ENCODE measurements at places on chromosomes 13 and 19.

DNA sequence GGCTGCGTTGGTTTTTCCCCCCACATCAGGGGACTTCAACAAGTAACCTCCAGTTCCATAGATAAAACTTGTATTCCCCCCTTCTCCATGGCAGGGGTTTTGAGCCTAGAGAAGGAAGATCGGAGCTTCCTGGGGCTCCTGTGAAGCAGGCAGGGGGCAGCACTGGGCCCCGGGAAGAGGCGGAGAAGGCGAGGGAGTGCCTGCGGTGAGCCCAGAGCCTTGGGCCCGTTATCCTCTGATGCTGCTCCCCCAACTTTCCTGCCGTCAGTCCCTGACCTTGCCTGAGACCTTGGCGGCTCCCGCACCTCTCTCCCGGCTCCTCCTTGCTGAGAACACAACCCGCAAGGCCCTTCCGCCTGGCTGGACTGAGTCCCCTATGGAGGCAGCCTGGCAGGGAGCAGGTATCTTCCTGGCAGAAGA is 2.5 kb downstream of the LIPE start:
- H3K4me3 ChIP-seq = 0 out of 2 replicates have a peak overlapping the region, but pooled peaks have one; percentile 82
- peaks cover 97% of the 10 kb centered on the region for H3K27me3 ChIP-seq
- H3K27ac ChIP-seq = no peak overlapping the region

DNA sequence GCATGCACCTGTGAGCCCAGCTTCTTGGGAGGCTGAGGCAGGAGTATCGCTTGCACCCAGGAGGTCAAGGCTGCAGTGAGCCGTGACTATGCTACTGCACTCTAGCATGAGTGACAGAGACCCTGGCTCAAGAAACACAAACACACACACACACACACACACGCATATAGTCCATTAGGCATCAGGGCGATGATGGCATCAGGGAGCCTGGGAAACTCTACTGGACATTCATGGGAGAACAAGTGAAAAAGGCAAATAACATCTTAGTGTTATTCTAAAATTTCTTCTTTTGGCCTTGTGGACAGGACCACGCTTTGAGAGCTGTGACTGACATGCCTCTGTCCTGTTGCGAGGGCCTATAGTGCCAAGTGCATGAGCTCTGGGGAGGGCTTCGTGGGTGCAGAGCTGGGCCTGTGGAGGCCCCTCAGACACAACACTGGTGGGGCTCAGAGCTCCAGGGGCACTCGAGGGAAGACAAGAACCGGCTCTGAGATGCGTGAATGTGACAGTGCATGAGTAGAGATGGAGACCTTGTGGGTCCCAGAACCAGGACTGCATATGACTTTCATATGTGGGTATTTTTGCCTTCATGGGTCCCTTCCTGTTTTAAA is 8.0 kb upstream of the USF2 start:
- no peaks in the 10 kb centered on the region for H3K27me3 ChIP-seq
- no peak overlapping the region for H3K4me3 ChIP-seq

GRCh38 chr19:31952693-31953092 is 392.7 kb upstream of the ZNF507 start:
- peaks cover 4% of the 10 kb centered on the region for H3K4me1 ChIP-seq
- no peaks in the 10 kb centered on the region for H3K27me3 ChIP-seq
- no peak for DNase-seq

DNA sequence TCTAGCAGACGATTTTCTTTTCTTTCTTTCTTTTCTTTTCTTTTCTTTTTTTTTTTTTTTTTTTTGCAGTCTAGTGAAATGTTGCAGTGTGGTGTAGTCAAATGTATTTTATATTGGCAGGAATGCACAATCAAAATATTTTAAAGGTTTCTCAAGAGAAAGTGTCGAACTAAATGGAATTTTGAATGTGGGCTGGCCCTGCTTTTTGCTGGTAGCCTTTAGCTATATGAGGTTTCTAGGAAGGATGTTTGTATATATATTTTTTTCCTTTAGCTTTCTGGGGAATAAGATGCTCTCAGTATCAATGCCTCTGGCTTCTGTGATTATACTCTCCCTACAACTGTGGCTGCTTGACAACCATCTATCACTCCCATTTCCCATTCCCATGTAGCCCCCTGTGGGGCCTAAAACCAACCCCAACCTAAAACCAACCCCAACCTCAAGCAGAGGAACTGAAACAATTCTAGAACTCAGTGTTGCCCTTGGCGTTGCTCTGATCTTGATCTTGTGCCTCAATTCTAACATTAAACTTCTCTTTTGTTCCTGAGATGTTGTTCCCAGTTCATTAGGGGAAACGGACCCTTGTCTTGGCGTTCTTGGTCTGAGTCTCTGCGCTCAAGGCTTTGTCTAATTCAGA is 27.1 kb downstream of the CYSLTR2 start:
- H3K27ac ChIP-seq = no peak overlapping the region
- 0 out of 2 replicates have a peak, but pooled peaks cover 2% of the 10 kb centered on the region for H3K36me3 ChIP-seq
- peaks cover 12% of the 10 kb centered on the region for H3K27me3 ChIP-seq
- no peak overlapping the region for H3K4me3 ChIP-seq
- H3K4me1 ChIP-seq = peaks cover 8% of the 10 kb centered on the region

DNA sequence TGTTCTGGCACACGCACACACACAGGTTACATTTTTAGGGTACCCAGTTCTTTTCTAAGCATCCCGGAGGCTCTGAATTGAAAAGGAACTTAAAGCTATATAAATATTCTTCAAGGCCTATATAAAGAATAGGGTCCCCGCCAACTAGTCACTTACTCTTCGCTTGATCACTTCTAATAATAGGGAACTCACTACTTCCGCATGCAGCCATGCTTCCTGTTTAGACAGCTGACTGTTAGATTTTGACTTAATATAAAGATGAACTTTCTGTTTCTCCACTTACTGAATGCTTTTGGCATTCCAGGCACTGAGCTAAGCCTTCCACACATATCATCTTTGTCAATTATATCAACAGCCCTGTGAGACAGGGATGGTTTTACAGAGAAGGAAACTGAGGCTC is 259.6 kb downstream of the TSHZ3 start:
- H3K36me3 ChIP-seq = no peaks in the 10 kb centered on the region
- H3K27ac ChIP-seq = no peak overlapping the region
- H3K27me3 ChIP-seq = no peaks in the 10 kb centered on the region
- H3K4me1 ChIP-seq = no peaks in the 10 kb centered on the region

DNA sequence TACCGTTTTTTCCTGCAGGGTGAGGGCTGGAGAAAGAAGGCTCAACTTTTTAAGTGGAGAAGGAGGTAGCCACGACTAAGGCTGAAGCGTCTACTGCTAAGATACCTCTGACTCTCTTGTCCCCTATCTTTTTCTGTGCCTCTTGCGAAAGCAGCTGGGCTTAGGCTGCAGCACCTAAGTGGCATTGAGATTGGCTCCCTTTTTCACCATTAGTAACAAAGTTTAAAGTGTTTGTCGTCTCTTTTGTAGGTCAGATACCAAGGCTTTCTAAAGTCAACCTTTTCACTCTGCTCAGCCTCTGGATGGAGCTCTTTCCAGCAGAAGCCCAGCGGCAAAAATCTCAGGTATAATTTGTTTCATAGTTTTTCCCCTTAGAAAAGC is 887 bp downstream of the CDADC1 start:
- DNase-seq = no peak
- H3K27ac ChIP-seq = peak overlapping the region; percentile 97
- H3K4me1 ChIP-seq = peaks cover 12% of the 10 kb centered on the region
- no peaks in the 10 kb centered on the region for H3K36me3 ChIP-seq
- peaks cover 14% of the 10 kb centered on the region for H3K27me3 ChIP-seq
- H3K4me3 ChIP-seq = peak overlapping the region; percentile 95

- H3K27me3 ChIP-seq = no peaks in the 10 kb centered on the region
- H3K4me1 ChIP-seq = no peaks in the 10 kb centered on the region
- no peaks in the 10 kb centered on the region for H3K36me3 ChIP-seq
- no peak overlapping the region for H3K4me3 ChIP-seq
Observed at GRCh38 chr13:61546413-61546812, 130.8 kb upstream of the PCDH20 start.

- H3K4me1 ChIP-seq = no peaks in the 10 kb centered on the region
- H3K36me3 ChIP-seq = no peaks in the 10 kb centered on the region
Observed at GRCh38 chr13:98643479-98643878, 66.6 kb upstream of the STK24 start.

DNA sequence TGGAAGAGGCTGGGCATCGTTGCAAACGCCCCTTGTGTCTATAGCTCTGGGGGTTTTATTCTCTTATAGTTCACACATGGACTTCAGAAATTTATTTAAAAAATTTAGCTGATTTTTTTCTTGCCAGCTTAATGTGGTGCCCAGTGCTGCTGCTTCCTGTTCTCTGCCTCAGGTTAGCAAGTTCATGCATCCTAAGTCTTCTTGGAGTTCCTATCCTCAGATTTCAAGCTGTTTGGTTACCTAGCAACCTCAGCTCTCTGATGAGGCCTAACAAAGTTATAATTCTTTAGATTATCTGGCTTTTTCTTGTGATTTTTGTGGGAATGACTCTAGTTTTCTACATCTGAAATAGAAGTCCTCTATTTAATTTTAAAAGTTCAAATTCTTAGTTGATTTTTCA is 250.9 kb downstream of the MAB21L1 start:
- H3K27me3 ChIP-seq = no peaks in the 10 kb centered on the region
- no peak overlapping the region for H3K27ac ChIP-seq
- peaks cover 10% of the 10 kb centered on the region for H3K36me3 ChIP-seq

- peak overlapping the region; percentile 58 for H3K27ac ChIP-seq
- no peaks in the 10 kb centered on the region for H3K27me3 ChIP-seq
- no peak for DNase-seq
- H3K4me1 ChIP-seq = peaks cover 52% of the 10 kb centered on the region
Observed at GRCh38 chr13:59533561-59534555, 629.9 kb downstream of the DIAPH3 start.

- H3K4me1 ChIP-seq = no peaks in the 10 kb centered on the region
- no peak for DNase-seq
- H3K36me3 ChIP-seq = peaks cover 21% of the 10 kb centered on the region
Observed at GRCh38 chr19:14460935-14461334, 14.2 kb downstream of the PTGER1 start.

DNA sequence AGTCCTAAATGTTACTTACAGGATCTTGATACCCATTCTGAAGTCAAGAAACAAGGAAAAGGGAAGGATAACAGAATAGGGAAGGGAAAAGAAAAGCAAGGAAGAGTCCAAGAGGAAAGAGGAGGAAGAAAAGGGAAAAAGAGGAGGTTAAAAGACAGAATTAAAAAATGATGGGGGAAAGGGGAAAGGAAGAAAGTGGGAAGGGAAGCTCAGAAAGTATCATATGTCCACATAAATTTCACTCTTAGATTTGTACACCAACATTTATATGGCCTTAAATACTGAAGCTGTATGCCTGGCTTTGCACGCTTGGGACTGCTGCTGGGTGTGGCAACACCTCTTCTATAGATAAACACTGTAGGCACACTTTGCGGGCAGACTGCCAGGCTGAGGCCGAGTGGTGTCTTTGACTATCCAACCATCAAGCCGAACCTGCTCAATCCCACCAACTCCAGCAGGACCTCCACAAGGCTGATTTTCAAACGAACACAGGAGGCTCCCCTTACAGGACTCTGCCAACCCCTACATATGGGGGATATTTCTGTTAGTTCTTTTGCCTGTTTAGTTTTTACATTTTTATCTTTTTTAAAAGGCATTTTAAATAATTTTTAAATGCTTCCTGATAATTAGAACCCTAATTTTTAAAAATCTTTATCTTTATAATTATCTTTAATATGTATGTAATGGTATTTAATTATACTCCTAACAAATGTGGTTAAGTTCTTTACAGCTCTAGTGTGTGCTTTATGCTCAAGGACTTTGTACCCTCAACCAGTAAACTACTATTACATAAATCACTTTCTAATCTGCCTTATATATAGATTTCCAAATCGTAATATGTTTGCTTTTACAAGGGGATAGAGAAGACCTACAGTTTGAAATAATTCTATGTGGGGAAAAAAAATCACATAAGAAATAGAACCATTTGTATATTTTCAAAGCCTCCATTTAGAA is 154.2 kb downstream of the DIAPH3 start:
- H3K27ac ChIP-seq = no peak overlapping the region
- H3K27me3 ChIP-seq = no peaks in the 10 kb centered on the region
- DNase-seq = no peak
- H3K4me3 ChIP-seq = no peak overlapping the region
- no peaks in the 10 kb centered on the region for H3K36me3 ChIP-seq
- no peaks in the 10 kb centered on the region for H3K4me1 ChIP-seq

GRCh38 chr19:13079542-13079986 is 23.1 kb downstream of the LYL1 start:
- peaks cover 37% of the 10 kb centered on the region for H3K27me3 ChIP-seq
- no peak overlapping the region for H3K27ac ChIP-seq
- no peaks in the 10 kb centered on the region for H3K36me3 ChIP-seq
- H3K4me1 ChIP-seq = peaks cover 42% of the 10 kb centered on the region

- H3K36me3 ChIP-seq = peaks cover 9% of the 10 kb centered on the region
- DNase-seq = no peak
- no peak overlapping the region for H3K27ac ChIP-seq
Observed at GRCh38 chr19:51799774-51800472, 5.0 kb downstream of the FPR3 start.

GRCh38 chr13:25699600-25699999 is 327.8 kb downstream of the ATP8A2 start:
- DNase-seq = no peak
- H3K27me3 ChIP-seq = no peaks in the 10 kb centered on the region
- H3K27ac ChIP-seq = no peak overlapping the region
- no peaks in the 10 kb centered on the region for H3K36me3 ChIP-seq
- H3K4me3 ChIP-seq = no peak overlapping the region

GRCh38 chr19:29542776-29543175 is 17.0 kb downstream of the VSTM2B start:
- peaks cover 3% of the 10 kb centered on the region for H3K4me1 ChIP-seq
- H3K36me3 ChIP-seq = no peaks in the 10 kb centered on the region
- no peak overlapping the region for H3K4me3 ChIP-seq
- no peak for DNase-seq

DNA sequence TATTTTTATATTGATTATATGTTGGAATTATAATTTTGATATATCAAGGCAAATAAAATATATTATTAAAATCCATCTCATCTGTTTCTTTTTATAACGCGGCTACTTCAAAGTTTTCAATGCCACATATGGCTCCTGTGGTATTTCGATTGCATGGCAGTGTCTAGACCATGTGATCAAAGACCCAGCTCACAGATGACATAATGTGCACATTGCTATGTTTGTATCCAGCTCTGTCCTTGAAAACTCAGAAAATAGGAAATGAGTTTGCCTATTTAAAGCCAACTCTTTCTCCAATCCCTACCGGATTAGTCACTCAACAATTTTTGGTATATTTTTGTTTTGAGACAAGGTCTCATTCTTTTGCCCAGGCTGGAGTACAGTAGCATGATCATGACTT is 26.2 kb downstream of the TMTC4 start:
- DNase-seq = no peak
- peaks cover 12% of the 10 kb centered on the region for H3K36me3 ChIP-seq
- H3K4me3 ChIP-seq = no peak overlapping the region
- peaks cover 13% of the 10 kb centered on the region for H3K4me1 ChIP-seq
- H3K27ac ChIP-seq = no peak overlapping the region
- H3K27me3 ChIP-seq = no peaks in the 10 kb centered on the region

DNA sequence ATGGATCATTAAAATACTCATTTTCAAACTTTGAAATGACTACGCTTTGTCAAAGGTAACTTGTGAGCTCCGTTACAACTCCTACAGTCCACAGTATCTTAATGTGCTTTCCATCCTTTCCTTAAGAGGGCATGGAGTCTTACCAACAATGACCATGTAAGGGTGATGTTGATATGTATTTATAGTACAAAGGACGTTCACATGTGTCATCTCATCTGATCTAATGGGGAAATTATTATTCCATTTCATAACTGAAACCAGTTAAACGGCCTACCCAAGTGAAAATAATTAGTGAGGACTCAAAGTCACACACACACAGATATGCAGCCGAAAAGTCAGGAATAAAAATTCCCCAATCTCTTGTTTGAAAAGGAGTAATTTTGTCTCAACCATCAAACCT is 9.6 kb downstream of the USP12 start:
- peaks cover 72% of the 10 kb centered on the region for H3K4me1 ChIP-seq
- no peak overlapping the region for H3K27ac ChIP-seq
- DNase-seq = no peak
- no peak overlapping the region for H3K4me3 ChIP-seq
- H3K27me3 ChIP-seq = no peaks in the 10 kb centered on the region
